Purkinje cell (primary cell): ENCODE measurements at places on chromosomes 1 and 21. TPM values are rescaled to one million over a fixed set of nuclear protein-coding genes. Genes with fewer than 3 reads are reported as not detected.

The MR1 gene
- 0.53 and 3.0 TPM in 2 replicates for polyA plus RNA-seq

The DYNLT4 gene
- polyA plus RNA-seq = not detected in 2 replicates

The CDK18 gene
- 0.85 TPM in 1 of 2 replicates, not detected in the other for polyA plus RNA-seq

The RNU1-1 gene
- not detected in 2 replicates for polyA plus RNA-seq

The OR6N1 gene
- not detected in 2 replicates for polyA plus RNA-seq

The MAN1C1 gene
- 3.5 TPM in 1 of 2 replicates, not detected in the other for polyA plus RNA-seq

The MRPS14 gene
- 86.2 and 105 TPM in 2 replicates for polyA plus RNA-seq

The S100A2 gene
- polyA plus RNA-seq = not detected in 2 replicates

The NBPF26 gene
- 0.88 and 0.95 TPM in 2 replicates for polyA plus RNA-seq

The LRIG2 gene
- polyA plus RNA-seq = 2.5 and 3.3 TPM in 2 replicates

The PGLYRP4 gene
- not detected in 2 replicates for polyA plus RNA-seq
